Activated CD4-positive, alpha-beta T cell treated with anti-CD3 and anti-CD28 coated beads, Interleukin-2, amount 10 ng/mL, durations not matched to agents 7 days and 5 days (primary cell): ENCODE measurements at places on chromosomes 12 and 14. TPM values are rescaled to one million over a fixed set of nuclear protein-coding genes. Genes with fewer than 3 reads are reported as not detected.

DNA sequence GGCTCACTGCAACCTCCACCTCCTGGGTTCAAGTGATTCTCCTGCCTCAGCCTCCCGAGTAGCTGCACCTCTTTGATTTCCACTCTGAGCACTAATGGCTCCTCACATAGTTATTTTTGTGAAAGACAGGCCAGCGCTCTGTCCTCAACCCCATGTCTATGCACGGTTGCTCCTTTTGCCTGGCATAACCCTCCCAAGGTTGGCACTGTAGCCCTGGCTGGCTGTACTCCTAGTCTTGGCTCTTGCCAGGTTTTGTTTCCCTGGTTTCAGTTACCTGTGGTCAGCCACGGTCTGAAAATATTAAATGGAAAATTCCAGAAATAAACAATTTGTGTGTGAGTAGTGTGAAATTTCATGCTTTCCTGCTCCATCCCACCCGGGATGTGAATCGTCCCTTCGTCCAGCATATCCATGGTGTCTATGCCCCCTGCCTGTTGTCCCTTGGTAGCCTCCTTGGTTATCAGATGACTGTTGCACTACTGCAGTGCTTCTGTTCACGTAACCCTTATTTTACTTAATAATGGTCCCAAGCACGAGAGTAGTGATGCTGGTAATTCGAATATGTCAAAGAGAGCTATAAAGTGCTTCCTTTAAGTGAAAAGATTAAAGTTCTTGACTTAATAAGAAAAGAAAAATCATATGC, 12.3 kb upstream of the DCD start:
- no peak for DNase-seq

- no peak for DNase-seq
These were observed 23.3 kb downstream of the MEG3 start for GRCh38 chr14:100849115-100849781.

DNA sequence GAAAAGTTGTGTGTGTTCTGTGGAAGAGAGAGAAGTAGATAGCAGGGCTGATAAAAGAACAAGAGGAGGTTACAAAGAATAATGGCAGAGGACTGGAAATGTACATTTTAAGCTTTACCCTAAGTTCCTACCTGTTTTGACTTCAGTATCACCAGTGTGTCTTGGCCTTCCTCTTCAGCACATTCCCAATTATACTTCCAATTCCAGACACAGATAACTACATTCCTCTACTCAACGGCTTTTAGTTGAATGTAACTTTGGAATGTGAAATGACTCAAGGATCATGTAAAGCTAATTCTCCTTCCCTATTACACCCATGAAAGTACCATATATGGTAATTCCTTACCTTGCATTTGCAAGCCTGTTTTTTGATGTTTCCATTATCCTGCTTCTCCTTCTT, 5.0 kb downstream of the MGST1 start:
- no peak for DNase-seq

The PPFIA2 gene
- total RNA-seq = not detected

- no peak for DNase-seq
These were observed 931.4 kb downstream of the DIO2 start for GRCh38 chr14:79279645-79280597.

- DNase-seq = no peak
These were observed 68.9 kb downstream of the NCOR2 start for GRCh38 chr12:124498275-124499189.

GRCh38 chr14:74543771-74544438, 50.3 kb downstream of the ISCA2 start:
- DNase-seq = no peak

- no peak for DNase-seq
These were observed 88.7 kb downstream of the NTN4 start for GRCh38 chr12:95701722-95702418.

The FGF23 gene
- total RNA-seq = not detected

DNA sequence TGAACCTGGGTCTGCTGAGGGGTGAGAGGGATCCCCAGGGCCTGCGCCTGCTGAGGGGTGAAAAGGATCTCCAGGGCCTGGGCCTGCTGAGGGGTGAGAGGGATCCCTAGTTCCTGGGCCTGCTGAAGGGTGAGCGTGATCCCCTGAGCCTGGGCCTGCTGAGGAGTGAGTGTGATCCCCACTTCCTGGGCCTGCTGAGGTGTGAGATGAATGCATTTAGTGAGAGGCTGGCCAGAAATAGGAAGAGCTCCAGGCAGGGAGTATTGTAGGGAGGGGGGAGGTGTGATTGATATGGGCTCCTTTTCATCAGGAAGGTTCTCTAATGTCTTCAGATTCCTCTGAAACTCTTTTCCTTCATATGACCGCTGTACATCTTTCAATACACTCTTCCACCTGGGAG, 43.0 kb downstream of the FAM186A start:
- no peak for DNase-seq

GRCh38 chr12:58034311-58034710, 92.9 kb downstream of the ATP23 start:
- DNase-seq = no peak

The GALNT9 gene
- total RNA-seq = not detected

The ALDH1L2 gene
- total RNA-seq = 0.20 TPM

The MUCL1 gene
- total RNA-seq = not detected

DNA sequence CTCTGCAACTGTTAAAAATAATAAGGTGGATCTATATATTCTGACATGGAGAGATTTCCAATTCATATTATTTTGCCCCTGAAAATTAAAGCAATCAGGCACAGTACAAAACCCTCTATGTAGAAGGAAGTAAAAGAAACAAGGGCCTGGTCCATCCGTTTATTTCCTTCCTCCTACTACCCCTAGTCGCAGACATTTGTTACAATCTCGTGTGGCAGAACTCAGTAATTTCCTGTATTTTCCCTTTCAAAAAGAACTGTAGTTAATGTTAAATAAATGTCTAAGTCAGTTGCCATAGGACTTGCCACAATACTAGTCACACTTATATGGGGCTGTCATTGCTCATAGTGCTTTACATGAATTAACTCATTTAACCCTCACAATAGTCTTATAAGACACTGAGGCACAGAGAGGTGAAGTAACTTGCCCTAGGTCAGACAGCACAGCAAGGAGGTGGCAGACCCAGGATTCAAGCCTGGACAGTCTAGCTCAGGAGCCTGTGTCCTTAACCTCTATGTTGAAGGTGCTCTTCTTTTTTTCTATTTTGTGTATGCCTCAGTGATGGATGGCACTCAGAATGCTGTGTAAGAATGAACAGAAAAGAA, 24.2 kb downstream of the NINJ2 start:
- DNase-seq = no peak

The ADCY6 gene
- total RNA-seq = not detected

The ANKRD52 gene
- total RNA-seq = 39.0 TPM

The KCNC2 gene
- not detected for total RNA-seq

DNA sequence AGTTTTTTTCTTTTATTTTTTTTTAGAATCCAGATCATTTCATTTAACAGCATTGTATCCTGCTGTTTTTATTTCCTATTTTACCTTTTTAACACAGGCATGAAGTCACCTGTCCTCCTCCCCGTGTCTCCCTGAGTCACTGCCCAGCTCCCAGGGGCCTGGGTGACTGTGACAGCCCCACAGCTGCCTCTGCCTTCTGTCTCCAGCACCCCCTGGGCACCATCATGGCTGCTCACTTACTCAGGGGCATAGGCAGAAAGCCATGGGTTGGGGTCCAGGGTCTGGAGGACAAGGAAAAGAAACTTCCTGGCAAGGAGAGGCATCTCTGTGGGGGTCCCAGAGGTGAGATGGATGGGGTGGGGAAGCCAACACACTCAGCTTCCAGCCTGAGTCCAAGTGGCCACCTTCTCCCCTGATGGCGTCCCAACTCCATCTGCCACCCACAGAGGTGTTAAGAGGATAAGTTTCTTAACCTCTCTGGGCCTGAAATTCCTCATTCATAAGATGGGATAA, 25.3 kb downstream of the TMEM63C start:
- DNase-seq = no peak

The DAO gene
- not detected for total RNA-seq

GRCh38 chr14:103311171-103311997, 22.7 kb upstream of the EIF5 start:
- DNase-seq = no peak

The NEUROD4 gene
- not detected for total RNA-seq

DNA sequence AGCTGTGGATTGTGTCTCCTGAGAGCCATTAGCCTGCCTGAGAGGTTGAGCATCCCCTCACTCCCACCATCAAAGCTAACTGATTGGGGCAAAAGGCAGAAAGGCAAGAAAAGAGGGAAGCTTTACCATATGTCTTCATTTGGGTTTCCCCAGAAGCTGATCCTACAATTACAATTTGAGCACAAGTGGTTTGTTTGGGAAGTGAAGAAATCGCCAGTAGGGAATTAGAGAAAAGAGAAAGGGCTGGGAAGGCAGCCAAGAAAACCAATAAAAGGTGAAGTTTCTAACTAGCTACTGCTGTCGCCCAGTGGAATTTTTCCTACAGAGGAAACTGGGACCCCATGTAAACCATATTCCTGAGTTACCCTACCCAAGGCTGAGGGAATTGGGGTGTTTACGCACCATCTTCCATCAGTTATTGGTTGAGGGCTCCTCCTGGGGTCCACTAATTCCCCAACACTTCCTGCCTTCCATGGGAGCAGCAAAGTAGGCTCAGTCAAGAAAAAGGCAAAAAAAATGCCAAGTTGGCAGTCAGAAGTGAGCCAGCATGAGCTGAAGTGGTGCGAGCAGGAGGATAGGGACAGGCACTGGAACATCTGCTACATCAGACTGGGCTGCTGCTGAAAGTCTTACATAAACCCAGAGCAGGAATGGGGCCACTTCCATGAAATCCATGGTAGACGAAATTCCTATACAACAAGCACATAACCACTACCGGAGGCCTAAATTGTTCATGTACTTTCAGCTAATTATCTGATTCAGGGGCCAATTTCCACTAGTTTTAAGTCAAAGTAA, 17.3 kb downstream of the KCNK10 start:
- DNase-seq = no peak

DNA sequence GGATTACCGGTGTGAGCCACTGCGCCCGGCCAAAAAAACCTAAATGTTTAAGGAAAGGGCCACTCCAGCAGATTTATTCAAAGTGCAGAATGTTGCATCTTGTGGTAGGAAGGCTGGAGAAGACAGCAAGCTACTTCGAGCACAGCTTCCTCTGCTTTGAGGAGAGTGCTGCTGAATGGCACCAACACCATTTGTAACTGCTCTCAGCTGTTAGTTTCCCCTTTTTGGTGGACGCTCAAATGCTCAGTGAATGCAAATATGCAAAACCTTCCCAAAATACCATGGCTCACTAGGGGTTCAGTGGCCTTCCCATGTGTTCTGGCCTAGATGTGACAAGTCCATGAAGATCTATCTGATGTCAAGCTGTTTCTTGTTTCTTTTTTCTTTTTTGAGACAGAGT, 2.9 kb upstream of the TDRD9 start:
- DNase-seq = no peak

DNA sequence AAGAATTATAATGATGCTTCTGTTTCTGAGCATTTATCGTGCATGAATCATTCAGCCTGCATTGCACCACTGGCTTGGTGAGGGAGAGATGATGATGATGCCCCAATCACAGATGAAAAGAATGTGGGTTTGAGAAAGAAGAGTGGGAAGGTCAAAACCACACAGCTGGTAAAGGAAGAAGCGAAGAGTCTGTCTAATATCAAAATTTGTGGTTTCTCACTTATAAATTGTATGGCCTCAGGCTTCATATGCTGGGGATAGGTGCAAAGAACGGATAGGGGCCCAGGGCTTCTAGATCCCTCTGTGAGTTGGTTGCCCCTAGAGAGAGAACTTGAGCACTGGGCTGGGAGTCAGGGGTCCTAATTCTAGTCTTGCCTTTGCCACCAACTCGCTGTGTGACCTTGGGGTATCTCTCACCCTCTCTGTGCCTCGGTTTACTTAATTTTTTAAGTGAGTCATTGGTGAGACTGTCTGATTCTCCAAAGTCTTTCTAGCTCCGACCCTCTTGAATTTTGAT, 2.2 kb downstream of the OASL start:
- no peak for DNase-seq

GRCh38 chr12:122518908-122519307, 7.8 kb downstream of the RSRC2 start:
- no peak for DNase-seq

The KLRC2 gene
- total RNA-seq = not detected

The CCDC177 gene
- not detected for total RNA-seq

- no peak for DNase-seq
These were observed 22.9 kb downstream of the CCDC92 start for GRCh38 chr12:123949770-123950165.

GRCh38 chr12:100936661-100937060, 142.1 kb downstream of the ANO4 start:
- no peak for DNase-seq

The TBC1D30 gene
- total RNA-seq = 0.20 TPM

GRCh38 chr14:93973607-93974006, 2.8 kb downstream of the ASB2 start:
- DNase-seq = no peak

The BDKRB2 gene
- not detected for total RNA-seq

DNA sequence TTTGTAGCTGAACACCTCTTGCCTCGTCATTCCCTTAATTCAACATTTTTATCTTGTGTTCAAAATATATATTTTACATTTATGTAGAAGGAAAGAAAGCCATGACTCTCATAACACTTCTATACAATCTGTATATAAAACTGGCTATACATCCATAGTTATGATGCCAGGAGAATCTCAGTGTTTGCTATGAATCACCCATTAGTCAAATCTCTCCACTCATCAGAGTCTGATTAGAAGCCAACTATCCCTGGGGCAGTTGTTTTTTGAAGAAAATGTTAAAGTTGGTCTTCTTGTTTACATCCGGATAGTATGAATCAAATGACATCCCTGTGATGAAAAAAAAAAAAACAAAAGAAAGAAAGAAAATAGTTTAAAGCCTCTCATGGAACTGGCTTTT, 503.9 kb downstream of the NELL2 start:
- DNase-seq = no peak

- DNase-seq = no peak
These were observed 398.8 kb upstream of the RGS6 start for GRCh38 chr14:71533390-71533789.

DNA sequence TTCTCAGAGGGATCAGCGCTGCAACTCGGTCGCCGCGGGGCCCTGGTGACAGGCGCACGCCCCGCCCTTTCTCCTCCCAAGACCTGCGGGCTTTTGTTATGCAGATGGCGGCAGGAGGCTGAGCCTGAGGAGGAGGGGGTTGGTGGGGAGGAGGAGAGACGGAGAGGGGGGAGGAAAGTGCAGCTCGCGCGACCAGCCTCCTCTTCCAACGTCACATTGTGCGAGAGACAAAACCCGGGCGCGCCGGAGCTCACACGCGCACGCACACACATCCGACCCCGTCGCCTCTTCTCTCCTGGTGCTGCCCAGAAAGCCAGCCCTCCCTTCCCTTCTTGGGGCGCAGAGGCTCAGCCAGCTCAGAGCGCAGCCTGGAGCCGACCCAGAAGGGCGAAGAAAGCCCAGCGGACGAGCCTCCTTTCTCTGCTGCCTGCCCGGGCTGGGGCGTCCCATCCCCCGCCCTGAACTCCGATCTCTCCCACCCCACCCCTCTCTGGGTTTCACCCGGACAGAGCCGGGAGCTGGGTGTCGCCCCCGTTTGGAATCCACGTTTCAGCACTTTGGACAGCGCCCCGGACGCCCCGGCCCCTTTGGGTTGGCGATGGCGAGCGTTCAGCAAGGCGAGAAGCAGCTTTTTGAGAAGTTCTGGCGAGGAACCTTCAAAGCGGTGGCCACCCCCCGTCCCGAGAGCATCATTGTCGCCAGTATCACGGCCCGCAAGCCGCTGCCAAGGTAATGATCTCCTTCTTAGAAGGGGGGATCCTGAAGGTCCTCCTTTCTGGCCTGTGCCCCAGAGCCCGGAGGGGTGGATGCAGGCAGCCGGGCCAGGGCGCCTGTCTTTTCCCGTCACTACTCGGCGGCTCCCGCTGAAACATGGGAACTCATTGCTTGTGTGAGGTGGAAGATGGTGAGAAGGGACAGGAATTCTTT, at the start of gene SRRM4:
Gene SRRM4, plus strand, starts transcription at position 257 of the 927 bp plus-strand sequence. Its CDS starts 342 bp downstream, at position 599.
- peak; percentile 6 for DNase-seq
